ENCODE measurements at places on chromosomes 12 and 14. TPM values are rescaled to one million over a fixed set of nuclear protein-coding genes. Genes with fewer than 3 reads are reported as not detected.

- no peak for DNase-seq
Measured at GRCh38 chr14:83463500-83464098, 1929.9 kb upstream of the SEL1L start.

DNA sequence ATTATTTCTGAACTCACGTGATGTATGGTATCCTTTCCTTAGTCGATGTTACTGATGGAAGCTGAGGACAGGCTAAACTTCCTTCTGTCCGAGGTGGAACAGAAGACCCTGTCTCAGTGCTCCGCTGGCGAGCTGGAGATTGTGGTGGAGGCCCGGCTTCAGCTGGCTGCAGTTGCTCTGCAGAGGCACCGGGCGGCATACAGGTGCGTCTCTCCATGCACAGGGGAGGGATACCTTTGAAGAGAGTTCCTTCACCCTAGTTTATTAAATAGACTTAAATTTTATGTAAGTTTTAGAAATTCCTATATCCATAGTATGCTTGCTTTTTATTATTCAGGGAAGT, 186.7 kb upstream of the NEDD1 start:
- no peak for DNase-seq

- no peak for DNase-seq
Measured at GRCh38 chr12:17169726-17170471, 563.9 kb upstream of the LMO3 start.

DNA sequence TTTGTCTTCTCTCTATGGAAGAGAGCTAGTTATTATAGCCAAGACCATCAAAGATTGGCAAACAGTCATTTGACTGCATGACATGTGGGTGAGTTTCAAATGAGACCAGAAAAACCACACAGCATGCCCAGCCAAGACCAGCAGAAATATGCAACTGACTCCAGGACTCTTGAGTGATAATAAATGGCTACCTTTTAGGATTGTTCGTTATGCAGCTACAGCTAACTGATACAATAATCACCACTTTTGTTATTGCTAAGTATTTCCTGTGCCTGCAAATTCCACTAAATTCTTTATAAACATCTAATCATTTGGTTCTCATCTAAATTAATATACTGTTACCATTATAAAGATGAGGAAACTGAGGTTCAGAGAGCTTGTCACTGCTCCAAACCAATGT, 528.4 kb upstream of the TBX3 start:
- DNase-seq = no peak

DNA sequence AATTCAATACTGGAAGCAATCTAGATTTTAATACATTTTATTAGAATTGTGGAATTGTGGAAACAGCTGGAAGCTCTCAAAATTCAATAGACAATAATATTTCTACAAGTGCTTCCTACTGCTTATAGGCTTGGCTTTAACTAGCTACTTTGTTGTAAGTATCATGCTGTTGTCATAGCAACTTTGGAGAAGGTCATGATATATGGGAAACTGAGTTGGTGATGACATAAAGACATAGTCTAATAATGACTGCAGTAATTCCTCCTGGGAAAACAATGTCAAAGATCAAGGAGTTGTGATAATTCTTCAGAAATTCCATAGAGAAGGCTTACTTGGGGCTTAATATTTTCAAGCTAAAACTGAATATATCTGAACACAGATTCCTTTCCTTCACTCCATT, 266.6 kb downstream of the KIF21A start:
- DNase-seq = no peak

DNA sequence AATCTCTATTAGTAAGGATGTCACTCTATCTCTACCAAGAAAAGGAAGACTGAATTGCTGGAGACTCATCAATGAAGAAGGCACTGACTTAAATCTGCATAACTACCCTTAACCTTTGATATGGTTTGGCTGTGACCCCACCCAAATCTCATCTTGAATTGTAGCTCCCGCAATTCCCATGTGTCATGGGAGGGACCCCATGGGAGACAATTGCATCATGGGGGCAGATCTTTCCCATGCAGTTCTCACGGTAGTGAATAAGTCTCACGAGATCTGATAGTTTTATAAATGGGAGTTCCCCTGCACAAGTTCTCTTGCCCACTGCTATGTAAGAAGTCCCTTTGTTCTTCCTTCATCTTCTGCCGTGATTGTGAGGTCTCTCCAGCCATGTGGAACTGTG, 73.4 kb upstream of the PPM1H start:
- no peak for DNase-seq

DNA sequence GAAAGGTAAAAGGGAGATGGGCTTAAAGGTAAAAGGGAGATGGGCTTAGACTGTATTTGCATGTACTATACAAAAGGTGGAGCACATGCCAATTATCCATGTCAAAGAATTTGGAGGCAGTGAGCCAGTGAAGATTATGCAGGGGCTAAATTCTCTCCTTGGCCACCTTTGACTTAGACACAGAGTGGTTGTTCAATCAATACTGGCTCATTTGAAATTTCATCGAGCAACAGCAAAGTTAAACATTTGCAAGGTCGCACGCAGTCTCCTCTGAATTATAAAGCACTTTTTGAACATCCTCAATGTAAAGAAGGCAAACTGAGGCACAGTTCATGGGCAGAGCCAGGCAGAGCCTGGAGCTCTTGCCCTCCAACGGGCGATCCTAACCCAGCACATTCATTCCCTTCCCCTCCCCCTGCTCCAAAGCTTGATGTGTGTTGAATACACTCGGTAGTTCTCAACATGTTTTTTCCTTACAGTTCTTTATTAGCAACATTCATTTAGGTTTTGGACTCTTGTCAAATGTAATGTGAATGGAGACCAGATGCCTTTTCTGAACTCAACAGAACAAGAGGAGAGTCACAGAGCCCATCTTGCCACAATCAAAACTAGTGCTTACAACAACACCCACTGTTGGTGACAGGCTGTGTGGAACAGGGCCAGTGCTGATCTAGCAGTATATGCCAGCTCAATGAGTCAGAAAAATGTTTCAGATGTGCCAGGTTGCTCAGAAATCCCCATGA, 169.7 kb upstream of the G2E3 start:
- no peak for DNase-seq

DNA sequence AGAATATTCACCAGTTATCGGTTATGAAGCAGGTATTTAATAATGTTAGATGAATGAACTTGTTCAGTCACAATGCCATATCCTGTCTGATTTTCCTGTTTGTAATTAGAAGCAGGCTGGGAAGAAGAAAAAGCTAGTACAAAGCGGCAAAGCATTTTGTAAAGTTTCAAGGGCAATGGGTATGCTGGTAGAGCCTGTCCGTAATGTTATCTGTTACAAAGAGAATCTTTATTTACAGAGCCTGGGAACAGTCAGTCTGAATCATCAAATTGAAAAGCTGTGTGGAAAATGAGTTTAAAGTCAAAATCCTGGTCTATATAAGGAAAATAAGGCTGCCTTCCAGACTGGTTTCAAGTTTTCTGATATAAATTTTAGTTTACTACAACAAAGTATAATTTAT, 40.5 kb downstream of the PARP11 start:
- DNase-seq = no peak

Gene HOXC4
- 1.6 TPM for total RNA-seq

GRCh38 chr14:93725993-93726392, 62.3 kb downstream of the PRIMA1 start:
- no peak for DNase-seq

GRCh38 chr12:264269-264668, 1.6 kb upstream of the SLC6A13 start:
- no peak for DNase-seq

DNA sequence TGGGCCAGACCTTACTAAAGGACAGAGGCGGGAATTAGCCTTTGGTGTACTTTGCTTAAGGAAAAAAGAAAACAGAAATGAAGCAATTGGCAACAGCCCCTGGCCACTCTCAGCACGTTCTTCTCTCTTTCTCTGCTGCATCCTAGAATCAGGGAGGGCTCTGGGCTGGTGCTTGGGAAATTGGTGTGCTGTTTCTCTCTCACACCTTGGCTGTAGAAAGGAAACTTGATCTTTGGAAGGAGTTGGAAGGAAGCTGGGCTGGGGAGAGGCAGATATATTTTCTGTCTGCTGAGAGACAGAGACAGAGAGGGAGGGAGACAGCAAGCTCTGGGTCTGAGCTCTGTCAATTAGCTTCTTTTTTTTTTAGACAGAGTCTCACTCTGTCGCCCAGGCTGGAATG, 27.4 kb downstream of the NOS1 start:
- DNase-seq = no peak

- DNase-seq = no peak
Measured at GRCh38 chr12:120237360-120238171, 28.0 kb downstream of the PXN start.

GRCh38 chr14:68753690-68754089, 39.2 kb downstream of the ZFP36L1 start:
- no peak for DNase-seq

Gene CLECL1
- not detected for total RNA-seq

DNA sequence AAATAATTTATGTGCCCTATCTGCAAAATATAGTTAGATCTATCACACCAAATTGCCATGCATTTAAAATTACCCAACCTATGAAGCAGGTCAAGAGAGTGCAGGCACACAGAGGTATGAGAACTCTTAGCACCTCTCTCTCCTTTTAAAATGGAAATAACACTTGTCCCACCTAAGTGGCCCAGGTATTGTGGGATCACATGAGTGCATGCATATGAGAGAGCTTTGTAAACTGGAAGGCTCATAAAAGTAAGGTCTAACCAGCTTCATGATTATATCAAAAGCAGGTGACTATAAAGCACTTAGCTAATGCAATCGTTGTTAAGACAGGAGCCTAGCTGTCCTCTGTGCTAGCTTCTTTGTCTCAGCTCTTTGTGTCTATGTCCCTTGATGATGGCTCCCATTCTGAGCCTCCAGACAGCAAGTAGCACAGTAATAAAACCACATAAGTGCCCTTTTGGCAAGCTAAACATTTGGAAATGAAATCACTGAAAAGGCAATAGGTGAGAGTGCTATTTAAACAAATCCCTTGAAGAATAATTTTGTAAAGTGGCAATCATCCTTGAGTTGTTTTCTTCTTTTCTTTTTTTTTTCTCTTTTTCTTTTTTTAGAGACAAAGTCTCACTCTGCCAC, 219.0 kb downstream of the NTF3 start:
- DNase-seq = no peak

- DNase-seq = no peak
Measured at GRCh38 chr12:93974252-93974651, 174.1 kb upstream of the PLXNC1 start.

DNA sequence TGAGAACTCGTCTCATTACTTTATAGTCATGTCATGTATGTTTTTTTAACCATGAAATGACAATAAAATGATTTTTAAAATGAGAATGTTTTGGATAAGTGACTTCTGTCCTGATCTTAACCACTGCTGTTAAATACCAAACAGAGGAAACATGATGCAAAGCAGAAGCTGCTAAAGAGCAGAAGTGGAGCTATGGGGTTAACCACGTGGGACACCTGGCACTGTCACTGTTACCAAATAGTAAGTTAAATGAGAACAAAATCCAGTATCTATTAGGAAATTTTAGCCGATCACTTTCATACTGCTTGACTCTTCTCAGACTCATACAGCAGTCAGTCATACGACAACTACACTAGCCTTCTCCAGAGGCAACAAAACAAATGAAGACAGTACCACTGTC, 82.4 kb downstream of the SCAF11 start:
- no peak for DNase-seq

DNA sequence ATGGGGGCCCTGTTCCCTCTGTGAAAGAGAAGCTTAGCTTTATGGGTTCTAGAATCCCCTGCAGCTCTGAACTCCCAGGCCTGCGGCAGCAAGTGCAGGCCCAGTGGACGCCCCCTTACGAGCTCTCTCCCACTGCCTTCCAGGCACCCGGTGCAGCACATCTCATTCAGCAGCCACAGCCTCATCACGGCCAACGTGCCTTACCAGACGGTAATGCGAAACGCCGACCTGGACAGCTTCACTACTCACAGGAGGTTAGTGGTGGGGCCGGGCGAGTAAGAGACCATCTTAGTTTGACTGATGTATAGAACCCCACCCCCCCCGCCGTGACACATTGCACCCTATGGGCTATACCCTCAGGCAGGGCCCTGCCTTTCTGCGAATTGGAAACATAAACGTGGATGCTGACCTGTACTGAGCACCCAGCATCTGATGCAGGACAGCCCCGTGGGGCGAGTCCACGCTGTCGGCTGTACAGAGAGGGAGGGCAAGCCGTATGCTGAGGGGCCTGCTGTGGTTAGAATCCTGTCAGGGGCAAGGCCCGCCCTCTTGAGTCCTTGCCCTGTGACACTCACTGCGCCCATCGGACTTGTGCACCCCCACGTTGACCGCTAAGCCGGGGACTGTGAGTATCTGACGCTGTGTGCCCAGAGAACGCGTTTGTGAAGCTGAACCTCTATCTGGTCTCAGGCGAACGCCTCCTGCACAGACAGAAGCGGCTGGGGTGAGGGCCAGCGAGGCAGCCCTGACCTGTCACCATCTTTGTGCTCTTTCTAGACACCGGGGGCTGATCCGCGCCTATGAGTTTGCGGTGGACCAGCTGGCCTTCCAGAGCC, 71.7 kb downstream of the TESC start:
- no peak for DNase-seq

Gene FGF6
- total RNA-seq = 0.74 TPM

GRCh38 chr14:91953170-91953985, 5.9 kb upstream of the FBLN5 start:
- DNase-seq = no peak

Gene ATP5F1B
- 175 TPM for total RNA-seq

GRCh38 chr12:124607681-124608425, 40.4 kb upstream of the NCOR2 start:
- DNase-seq = no peak

Gene OR4N2
- not detected for total RNA-seq

DNA sequence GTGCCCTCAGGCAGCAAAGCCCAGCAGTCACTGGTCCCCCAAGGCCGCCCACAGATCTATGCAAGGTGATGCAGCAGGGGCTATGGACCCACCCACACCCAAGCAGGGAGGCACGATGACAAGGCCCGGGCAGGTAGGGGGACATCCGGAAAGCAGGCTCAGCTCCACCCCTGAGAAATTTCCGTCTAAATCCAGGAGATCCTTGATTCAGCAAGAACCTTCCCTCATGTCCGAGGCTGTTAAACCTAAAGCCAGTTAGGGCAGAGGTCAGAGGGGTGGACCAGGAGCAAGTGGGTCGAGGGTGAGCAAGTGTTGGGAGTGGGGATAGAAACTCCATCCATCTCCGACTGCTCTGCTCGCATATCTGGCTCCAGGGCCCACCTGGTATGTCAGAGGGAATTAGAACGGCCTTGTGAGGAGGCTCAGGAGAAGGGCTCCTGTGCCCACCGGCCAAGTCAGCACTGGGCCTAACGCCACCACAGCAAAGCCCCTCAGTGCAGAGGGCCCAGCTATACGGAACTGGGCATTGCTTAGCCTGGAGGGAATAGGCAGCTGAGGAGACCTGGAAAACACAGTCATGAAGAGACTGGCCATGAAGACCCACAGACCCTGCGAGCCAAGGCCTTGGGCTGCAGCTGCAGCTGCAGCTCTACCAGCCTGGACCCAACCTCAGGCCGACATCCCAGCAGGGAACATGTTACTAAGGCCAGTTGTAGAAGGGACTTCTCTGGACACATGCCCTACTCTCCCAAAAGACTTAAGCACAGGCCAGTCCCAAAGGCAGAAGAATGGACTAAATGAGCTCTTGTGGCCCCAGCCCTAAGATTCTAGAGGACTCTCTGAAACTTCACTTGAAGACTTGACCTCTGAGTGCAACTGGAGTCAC, 34.3 kb downstream of the DAD1 start:
- no peak for DNase-seq

All from urinary bladder (tissue), 4 donors.